Hematopoietic multipotent progenitor cell treated with erythropoietin and hydrocortisone succinate and interleukin-3 and kit ligand, for 6 days (in vitro differentiated cells): ENCODE measurements at places on chromosomes 11 and 22.

GRCh38 chr11:131977854-131978253 is 607.4 kb downstream of the NTM start:
- no peak for DNase-seq

DNA sequence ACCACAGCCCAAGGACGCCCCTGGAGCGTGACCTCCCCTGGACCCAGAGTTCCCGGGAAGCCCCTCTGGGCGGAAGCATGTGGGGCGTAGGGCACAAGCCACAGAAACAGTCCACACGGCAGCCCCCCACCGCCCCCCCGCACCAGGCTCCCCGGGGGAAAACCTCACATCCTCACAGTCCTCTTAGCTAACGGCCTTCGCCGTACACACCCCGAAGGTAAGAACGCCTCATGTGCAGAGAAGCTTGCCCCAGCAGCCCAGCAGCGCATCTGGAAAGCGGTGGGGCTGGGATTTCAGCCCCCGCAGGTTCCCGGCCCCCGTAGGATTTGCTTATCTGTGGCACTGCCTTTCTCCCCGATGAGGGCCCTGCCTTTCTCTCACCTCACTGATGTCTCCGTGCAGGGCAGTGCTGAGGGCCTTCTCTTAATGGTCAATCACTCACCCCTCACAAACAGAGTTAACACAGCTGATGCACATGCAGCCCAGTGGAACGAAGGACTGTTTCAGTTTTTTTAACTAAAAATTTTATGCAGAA is 309.2 kb downstream of the BRD1 start:
- DNase-seq = no peak

GRCh38 chr11:43802509-43802908 is 78.1 kb upstream of the ALKBH3 start:
- peak; percentile 66 for DNase-seq

GRCh38 chr11:62996271-62996670 is 11.5 kb upstream of the SLC22A6 start:
- DNase-seq = no peak

- DNase-seq = no peak
Observed at GRCh38 chr11:76671237-76671592, 668 bp upstream of the LRRC32 start.

GRCh38 chr11:118640332-118641154 is 33.1 kb downstream of the PHLDB1 start:
- DNase-seq = peak; percentile 47
